Putamen (tissue), 1 donor: ENCODE measurements at places on chromosomes 2 and 18.

- DNase-seq, result no peak
Observed at GRCh38 chr2:149042881-149043280, 4.4 kb downstream of the LYPD6B start.

GRCh38 chr2:45009303-45009927, at the start of gene SIX2:
Gene SIX2, minus strand, starts transcription at chr2:45009452. Its CDS starts 342 bp downstream, at chr2:45009110.
- DNase-seq, result no peak

DNA sequence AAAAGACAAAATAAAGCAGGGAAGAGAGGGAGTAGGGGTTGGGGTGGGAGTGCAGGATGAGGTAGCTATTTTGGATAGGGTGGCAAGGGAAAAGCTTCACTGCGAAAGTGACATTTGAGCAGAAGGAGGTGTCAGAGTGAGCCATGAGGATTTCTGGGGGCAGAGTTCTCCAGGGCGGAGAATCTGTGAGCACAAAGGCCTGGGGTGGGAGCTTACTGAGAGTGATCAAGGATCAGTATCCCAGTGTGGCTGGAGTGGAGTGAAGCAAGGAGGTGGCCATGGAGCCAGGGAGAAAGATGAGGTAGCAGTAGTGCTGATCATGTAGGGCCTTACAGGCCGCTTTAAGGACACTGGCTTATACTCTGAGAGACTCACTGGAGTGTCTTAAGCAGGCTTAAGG, 210.9 kb upstream of the FOSL2 start:
- DNase-seq, result no peak

GRCh38 chr18:45324495-45325113, 290.7 kb upstream of the SLC14A2 start:
- DNase-seq, result peak; percentile 60

- no peak for DNase-seq
Observed at GRCh38 chr2:64426183-64426952, 27.6 kb upstream of the LGALSL start.

DNA sequence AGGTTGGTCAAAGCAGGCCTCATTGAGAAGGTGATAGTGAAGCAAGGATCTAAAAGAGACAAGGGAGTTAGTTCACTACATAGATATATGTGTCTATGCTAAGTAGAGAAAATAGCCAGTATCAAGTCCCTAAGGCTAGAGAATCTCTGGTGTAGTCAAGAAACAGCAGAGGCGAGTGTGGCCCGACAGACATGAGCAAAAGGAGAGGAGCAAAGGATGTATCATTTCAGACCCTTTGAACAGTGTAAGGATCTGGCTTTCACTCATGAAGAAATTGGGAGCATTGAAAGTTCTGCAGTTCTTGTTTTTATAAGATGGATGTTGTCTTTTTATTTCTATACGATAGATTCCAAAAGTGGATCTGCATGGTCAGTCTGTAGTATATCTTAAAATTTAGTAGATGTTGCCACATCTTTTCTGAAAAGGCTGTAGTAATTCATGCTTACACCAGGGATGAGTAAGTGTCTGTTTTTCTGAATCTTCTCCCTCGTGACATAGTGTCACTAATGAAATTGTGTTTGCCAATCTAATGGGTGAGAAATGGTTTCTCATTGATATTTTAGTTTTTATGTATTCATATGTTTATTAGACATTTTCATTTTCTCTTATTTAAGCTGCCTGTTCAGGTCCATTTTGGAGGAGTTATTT, 18.8 kb downstream of the SP100 start:
- DNase-seq, result no peak

- DNase-seq, result no peak
Observed at GRCh38 chr2:18860179-18860578, 270.8 kb upstream of the NT5C1B start.

GRCh38 chr2:28300485-28301341, 91.9 kb upstream of the FOSL2 start:
- DNase-seq, result no peak

DNA sequence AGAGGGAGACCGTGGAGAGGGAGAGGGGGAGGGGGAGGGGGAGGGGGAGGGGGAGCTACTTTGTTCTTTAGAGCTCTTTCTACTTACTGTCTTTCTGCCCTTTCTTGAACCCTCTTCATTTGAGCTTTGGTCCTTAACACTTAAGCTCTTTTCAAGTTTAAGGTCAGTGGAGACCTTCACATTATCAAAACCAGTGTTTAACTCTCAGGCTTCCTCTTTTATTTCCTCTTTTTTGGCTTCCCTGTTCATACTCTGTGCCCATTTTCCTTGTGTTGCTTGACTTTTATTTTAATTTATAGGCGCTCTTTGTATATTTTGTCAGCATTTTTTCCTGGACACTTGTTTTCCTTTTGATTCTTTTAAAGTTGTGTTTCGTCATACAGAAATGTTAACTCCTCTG, 37.1 kb downstream of the ACSL3 start:
- DNase-seq, result no peak

GRCh38 chr2:65377556-65378192, 54.7 kb downstream of the SPRED2 start:
- no peak for DNase-seq

GRCh38 chr2:46530639-46531038, 51.3 kb downstream of the TMEM247 start:
- no peak for DNase-seq

GRCh38 chr18:63137999-63138435, 181.6 kb downstream of the BCL2 start:
- DNase-seq, result no peak

DNA sequence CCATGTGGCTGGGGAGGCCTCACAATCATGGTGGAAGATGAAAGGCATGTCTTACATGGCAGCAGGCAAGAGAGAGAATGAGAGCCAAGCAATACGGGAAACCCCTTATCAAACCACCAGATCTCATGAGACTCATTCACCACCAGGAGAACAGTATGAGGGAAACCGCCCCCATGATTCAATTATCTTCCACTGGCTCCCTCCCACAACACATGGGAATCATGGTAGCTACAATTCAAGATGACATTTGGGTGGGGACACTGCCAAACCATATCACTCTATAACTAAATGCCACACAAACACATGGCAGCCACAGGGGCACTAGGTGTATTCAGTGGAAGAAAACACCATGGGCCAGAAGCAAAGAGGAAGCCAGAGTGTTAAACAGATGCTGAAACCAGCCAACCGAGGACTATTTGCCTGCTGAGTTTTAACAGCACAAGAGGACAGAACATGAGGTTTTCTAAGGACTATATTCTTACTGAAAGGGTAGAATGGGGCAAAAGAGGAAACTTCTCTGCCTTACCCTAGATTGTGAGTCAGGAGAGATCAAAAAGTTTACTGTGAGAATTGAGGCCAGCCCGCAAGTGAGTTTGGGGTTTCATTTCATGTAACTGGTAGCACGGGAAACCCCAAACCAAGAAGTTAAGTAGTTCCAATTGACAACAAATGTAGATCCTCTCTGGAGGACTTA, 49.2 kb downstream of the SIGLEC15 start:
- DNase-seq, result no peak

DNA sequence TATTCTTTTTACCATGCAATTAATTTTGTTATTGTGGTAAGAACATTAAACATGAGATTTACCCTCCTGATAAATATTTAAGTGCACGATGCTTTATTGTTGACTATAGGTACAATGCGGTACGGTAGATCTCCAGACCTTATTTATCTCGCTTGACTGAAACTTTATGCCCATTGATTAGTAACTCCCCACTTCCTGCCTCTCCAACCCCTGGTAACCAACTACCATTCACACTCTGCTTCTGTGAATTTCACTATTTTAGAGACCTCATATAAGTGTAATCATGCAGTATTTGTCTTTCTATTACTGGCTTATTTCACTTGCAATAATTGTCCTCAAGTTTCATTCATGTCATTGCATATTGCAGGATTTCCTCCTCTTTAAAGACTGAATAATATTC, 195.7 kb upstream of the ID2 start:
- no peak for DNase-seq

- no peak for DNase-seq
Observed at GRCh38 chr2:23826771-23827170, 100.2 kb downstream of the ATAD2B start.

- no peak for DNase-seq
Observed at GRCh38 chr2:26534098-26534864, 56.4 kb upstream of the OTOF start.

GRCh38 chr2:60987041-60987440, 30.5 kb upstream of the PEX13 start:
- DNase-seq, result no peak

GRCh38 chr2:42102024-42102590, 54.3 kb downstream of the PKDCC start:
- DNase-seq, result no peak

- no peak for DNase-seq
Observed at GRCh38 chr18:67402543-67402942, 114.0 kb downstream of the DSEL start.

DNA sequence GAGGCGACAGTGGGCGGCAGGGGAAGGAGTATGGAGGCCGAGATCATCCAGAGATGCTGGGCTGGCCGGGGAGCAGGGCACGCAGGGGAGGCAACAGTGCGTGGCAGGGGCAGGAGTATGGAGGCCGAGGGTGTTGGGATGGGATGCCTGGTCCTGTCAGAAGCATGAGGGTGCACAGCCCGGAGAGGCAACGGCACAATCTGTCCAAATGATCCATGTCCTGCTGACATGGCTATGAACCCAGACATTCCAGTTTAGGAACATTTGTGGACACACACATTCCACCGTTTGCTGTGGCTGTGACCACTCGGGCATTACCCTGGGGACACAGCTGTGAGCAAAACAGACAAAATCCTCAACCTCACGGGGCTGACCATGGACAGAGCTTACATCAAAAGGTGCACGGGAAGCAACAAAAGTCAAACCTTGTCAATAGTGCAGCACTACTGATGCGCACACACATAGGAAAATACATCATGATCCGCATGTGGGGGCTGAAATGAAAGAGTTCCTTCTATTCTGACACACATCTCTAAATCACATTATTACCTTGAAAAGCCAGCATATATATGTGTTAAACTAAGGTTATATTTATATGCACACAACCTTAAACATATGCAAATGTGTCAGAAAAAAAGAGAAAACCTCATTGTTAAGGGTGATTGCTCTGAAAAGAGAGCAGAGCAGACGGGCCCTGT, 144.0 kb upstream of the GPC1 start:
- no peak for DNase-seq

GRCh38 chr2:197360744-197361156, 50.2 kb upstream of the ANKRD44 start:
- DNase-seq, result no peak

GRCh38 chr2:223532161-223532560, 70.0 kb downstream of the SCG2 start:
- no peak for DNase-seq

GRCh38 chr18:1663879-1664705, 759.4 kb downstream of the ADCYAP1 start:
- DNase-seq, result no peak

DNA sequence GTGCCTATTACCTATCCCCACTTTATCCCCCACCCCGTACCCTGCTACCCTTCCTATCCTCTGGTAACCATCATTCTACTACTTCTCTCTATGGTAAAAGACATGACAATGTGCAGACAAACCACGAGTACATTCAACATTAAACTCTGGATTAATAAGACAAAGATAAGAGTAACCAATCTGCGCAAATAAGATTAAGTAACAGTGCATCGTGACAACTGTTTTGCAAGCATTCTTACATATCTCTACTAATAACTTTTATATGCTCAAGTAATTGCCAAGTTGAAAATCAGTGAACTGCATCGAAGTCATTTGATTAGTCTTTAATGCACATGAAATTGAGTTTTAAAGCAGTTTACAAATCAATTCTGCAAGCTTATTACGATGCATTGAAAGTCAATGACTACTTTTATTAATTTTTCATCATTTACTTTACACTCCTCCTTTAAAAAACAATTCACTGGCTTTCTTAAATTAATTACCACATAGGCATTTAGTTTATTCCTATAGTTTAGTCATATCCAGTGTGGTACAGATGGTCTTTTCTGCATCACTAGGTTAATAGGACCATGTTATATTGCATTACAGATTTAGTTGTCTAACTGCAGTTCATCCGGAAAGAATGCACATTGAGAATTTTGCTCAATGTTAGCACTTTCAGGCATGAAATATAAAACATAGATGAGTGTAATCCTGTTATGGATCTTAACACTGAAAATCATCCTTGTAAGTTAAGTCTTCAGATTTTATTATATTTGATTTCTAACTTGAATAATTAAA, 178.1 kb downstream of the GCA start:
- no peak for DNase-seq

GRCh38 chr2:40097691-40098385, 318.8 kb upstream of the THUMPD2 start:
- DNase-seq, result no peak

GRCh38 chr2:24903161-24904103, 16.6 kb downstream of the ADCY3 start:
- no peak for DNase-seq

GRCh38 chr2:33094303-33094702, 147.6 kb downstream of the LTBP1 start:
- no peak for DNase-seq

DNA sequence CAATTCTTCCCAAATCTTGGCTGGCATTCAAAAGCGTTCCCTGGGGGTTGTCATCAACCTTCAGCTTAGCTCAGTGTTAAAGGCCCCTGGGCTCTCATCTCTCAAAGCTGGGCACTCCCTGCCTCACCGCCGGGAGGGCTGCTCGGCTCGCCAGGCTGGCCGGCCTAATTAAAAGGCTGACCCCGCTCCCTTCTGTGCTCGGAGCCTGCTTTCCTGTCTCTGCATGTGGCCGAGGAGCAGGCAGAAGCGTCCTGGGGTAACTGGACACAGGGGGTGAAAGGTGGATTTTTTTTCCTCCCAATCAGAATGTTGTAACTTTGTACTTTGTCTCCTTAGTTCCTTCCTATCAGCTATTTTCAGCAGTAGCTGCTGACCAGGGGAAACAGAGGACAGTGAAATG, 231.1 kb downstream of the GBX2 start:
- no peak for DNase-seq

GRCh38 chr18:52747869-52748268, 407.9 kb downstream of the DCC start:
- DNase-seq, result no peak

GRCh38 chr2:168114040-168114439, 133.4 kb downstream of the STK39 start:
- no peak for DNase-seq

GRCh38 chr2:215793747-215794595, 219.4 kb downstream of the MREG start:
- DNase-seq, result peak; percentile 16

- no peak for DNase-seq
Observed at GRCh38 chr2:143950704-143951103, 569.2 kb downstream of the ZEB2 start.

GRCh38 chr2:33272001-33272400, 204.4 kb upstream of the RASGRP3 start:
- no peak for DNase-seq
